ENCODE measurements at places on chromosomes 1 and 21.

- DNase-seq, result peak; percentile 40
Measured at GRCh38 chr1:110746644-110747259, 72.0 kb upstream of the KCNA3 start.

- DNase-seq, result no peak
Measured at GRCh38 chr1:199447906-199448305, 579.6 kb upstream of the NR5A2 start.

- DNase-seq, result no peak
Measured at GRCh38 chr1:117179471-117179870, 31.3 kb downstream of the VTCN1 start.

DNA sequence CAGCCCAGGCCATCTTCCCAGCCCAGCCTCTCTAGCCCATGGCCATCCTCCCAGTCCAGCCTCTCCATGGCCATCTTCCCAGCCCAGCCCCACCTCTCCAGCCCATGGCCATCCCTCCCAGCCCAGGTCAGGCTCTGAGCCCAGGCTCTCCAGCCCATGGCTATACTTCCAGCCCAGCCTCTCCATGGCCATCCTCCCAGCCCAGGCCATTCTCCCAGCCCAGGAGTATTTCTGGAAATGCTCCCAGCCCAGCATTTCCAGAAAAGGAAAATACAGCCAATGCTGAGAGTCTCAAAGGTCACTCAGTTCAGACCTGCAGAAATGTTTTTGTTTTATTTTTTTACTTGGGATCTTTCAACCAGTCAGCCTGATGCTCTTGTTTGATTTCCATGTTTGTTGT is 70.0 kb upstream of the ZNF281 start:
- DNase-seq, result no peak

GRCh38 chr1:44447051-44447810 is 42.2 kb downstream of the RNF220 start:
- DNase-seq, result no peak

DNA sequence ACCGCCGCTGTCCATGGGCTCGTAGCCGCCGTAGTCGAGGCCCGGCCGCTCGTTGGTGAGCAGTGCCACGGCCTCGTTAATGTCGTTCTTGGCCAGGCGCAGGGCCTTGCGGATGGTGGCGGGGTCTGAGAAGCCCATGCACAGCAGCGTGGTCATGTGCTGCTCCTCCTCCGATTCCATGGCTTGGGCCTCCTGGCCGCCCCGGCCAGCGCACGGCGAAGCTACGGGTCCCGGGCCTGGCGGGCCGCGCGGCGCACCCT is 300 bp downstream of the USP24 start:
- DNase-seq, result peak; percentile 69

DNA sequence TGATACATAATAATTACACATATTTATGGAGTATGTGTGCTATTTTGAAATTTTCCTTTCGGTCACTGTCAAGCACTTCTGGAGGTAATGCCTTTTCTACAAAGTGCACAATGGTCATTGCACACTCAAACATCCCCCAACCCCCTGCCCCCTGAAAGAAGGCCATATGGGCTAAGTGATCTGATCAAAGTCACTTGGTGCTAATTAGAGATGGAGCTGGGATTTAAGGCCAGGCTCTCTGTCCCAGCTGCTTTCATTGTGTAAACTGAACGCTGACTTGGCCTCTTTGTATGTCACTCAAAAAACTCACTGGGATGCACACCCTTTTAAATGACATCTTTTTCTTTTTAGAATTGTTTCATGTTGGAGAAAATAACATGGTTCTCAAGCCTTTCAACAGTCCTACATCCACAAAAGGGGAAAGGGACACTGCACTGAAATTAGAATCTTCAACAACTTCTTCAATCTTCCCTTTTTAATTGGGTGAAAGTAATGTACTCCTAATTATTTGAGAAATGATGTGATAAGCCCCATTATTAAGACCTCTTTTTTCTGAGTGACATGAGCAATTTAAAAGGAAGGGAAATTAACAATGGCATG is 149.2 kb downstream of the ST6GALNAC5 start:
- no peak for DNase-seq

DNA sequence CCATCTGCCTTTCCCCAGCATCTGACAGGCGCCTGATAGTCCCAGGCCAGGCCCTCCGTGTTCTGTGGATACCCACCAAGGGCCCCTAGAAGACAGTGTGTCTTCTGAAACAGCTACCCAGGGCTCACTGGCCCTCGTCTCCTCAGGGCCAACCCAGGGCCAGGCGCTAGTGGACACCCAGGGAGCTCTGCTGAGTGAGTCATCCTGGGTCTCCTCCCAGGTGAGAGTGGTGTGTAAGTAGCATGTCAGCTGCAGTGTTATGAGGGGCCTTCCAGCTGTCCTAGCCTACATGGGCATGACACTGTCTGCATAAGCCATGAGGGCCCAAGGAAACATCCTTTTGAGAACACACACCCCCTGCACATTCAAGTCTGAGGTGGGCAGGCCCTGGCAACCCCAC is 36.7 kb downstream of the CHD5 start:
- DNase-seq, result no peak

GRCh38 chr1:40530735-40531380 is 579 bp upstream of the ZNF684 start:
- DNase-seq, result no peak

DNA sequence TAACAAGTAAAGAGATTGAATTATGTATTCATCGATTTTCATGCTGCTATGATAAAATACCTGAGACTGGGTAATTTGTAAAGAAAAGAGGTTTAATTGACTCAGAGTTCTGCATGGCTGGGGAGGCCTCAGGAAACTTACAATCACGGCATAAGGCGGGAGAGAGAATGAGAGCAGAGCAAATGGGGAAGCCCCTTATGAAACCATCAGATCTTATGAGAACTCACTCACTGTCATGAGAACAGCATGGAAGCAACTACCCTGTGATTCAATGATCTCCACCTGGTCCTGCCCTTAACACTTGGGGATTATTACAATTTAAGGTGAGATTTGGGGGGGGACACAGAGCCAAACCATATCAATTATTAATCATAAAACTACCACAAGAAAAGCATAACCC is 3.3 kb upstream of the GBP3 start:
- no peak for DNase-seq

DNA sequence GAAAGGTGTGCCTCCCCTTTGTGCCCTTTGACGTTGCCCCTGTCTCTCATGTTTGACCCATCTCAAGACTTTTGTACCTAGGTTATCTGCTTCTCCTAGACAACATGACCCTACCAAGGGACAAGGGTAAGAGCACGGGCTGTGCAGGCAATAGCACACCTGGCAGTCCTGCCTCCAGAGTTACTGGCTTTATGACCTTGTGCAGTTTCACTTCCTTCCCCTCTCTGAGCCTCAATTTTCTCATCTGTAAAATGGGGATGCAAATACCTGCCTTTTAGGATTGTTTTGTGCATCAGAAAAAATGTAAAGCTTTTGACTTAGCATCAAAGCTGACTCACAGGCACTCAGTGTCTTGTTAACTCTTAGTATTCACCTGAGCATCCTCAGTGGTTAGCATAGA is 36.4 kb downstream of the ELK4 start:
- DNase-seq, result no peak

- no peak for DNase-seq
Measured at GRCh38 chr1:37868466-37868865, 9.1 kb upstream of the MTF1 start.

DNA sequence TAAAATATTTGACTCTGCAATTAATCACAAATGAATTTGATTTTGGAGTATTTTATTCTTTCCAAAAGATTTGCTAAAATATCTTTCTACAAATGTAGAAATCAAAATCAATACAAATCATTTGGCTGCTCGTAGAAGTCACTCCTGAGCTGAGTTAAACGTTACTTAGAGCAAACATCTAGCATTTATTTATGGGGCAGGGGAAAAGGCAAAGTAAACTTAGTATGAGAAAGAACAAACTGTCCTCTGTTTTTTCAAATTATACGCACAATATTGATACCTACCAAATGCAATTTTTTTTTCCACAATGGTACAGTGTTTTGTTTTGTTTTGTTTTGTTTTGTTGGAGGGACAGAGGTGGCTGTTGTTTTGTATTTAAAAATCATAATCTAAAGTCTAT is 233.8 kb downstream of the TTLL7 start:
- no peak for DNase-seq

DNA sequence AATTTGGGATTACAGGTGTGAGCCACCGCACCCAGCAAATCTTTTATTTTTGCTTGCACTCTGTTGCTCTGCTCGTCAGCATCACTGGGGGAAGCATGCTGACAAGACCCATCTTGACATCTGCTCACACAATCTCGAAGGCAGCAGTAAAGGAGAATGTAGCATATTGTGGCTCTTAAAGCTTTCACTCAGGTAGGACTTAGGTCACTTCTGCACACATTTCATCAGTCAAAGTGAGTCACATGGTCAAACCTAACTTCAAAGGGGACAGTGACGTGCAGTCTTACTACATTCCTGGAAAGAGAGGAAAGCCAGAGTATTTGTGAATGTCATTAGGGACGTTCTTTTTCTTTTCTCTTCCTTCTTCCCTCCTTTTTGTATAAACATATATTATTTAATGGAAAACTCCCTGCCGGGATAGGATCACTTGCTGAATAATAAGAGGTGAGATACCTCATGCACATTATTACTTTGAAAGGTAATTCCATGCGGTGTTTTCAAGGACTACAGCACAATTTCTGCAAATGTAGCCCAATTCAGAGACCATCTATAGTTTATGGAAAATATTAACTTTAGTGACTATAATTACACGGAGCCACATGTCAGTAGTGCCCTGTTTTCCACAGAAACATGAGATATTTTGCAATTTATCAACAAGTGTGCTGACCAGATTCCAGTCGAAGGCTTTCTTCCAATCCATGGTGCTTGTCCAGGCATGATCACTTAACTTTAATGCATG is 19.3 kb upstream of the ACBD6 start:
- DNase-seq, result no peak

- no peak for DNase-seq
Measured at GRCh38 chr21:45381865-45382696, 22.9 kb upstream of the COL18A1 start.

DNA sequence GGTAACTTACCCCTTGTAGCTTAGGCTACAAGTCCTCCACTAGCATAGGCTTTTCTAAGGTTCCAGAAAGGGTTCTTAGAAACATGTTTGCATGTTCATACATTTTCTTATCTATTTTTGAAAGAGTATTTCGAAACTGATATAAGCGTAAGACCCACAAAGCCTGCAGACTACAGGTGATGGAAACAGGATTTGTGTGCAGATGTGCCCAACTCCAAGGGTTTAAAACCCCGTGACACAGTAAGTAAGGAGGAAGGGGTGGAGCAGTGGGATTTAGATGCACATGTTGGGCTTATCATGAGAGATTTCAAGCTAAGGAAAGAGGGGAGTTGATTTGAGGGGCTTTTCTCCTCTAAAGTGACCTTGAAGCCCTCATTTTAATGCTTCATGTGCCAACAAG is 164.7 kb downstream of the LTN1 start:
- no peak for DNase-seq
